ENCODE measurements at places on chromosomes 1 and 21.
A peak's percentile ranks its signal among the peaks of the same experiment; 100 is the strongest.

DNA sequence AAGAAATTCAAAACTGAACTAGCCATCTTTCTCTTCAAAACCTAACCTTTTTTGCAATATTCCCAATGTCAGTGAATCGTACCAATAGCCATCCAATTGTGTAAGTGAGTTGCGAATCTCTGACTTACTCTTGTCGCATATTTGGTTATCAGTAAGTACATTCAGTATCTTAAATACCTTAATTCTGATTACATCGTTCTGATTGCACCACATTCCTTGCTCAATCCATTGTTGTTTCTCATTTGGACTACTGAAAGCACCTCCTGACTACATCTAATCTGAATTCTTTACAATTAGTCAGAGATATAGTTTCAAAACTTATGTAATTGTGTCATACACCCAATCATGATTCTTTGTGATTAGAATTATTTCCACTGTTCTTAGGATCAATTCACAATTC lies 16.8 kb upstream of the BRINP3 start:
- no peak for DNase-seq

GRCh38 chr1:75134647-75135572 lies 722 bp downstream of the LHX8 start:
- DNase-seq: no peak

DNA sequence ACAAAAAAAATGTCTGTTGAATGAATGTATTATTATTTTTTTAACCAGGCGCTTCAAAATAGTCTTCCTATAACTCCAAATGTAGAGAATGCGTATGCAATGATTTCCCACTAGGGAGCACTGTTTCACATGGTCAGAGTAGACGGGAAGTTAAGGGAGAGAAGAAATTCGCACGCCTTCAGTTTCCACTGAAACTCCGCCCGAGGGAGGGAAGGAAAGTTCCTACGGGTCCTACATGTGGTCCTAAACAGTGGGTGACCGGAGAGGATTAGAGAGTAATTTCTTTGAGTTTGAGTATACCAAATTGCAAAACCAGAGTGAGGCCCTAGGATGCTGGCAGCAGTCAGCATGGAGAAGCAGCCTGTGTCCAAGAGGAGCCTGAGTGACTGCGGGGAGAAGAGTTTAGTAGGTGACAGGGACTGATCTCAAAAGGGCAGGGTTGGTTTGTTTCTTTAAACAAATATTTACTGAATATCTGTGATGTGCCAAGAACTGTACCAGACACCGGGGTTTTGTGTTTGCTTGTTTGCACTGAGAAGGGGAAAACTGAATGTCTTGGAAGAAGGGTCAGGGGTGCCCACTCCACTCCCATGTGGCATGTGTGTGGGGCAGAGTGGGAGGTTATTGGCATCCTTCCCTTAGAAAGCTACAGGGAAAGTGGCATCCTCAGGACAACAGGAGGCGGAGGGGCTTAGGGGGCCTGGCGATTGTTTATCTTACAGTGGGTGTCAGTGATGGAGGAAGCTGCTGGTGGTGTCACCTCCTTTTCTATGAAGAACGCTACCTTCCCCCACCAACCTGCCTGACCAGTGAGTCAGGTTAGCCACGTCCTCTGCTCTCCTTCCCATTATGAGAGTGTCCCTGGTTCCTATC lies 22.8 kb downstream of the RNU5D-1 start:
- DNase-seq: peak; percentile 63

GRCh38 chr1:110489973-110490542 lies 28.9 kb downstream of the KCNA10 start:
- no peak for DNase-seq

DNA sequence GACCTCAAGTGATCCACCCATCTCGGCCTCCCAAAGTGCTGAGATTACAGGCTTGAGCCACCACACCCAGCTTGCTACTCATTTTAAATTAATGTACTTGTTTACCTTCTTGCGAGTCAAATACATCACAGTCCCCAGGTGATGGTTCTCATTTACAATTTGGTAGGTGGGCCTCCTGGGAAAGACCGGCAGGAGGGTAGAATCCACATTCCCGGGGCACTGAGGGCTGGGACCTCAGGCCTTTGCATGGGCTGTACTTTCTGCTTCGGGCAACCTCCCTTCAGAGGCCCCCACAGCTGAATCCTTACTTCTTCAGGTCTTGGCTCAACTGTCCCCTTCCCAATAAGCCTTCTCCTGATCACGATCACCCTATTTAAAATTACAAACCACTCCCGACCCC lies 165.5 kb downstream of the KAZN start:
- DNase-seq: no peak

GRCh38 chr1:79198832-79199231 lies 192.3 kb upstream of the ADGRL4 start:
- DNase-seq: no peak

- no peak for DNase-seq
These were observed 24.6 kb downstream of the LAMC2 start for GRCh38 chr1:183210681-183211080.

DNA sequence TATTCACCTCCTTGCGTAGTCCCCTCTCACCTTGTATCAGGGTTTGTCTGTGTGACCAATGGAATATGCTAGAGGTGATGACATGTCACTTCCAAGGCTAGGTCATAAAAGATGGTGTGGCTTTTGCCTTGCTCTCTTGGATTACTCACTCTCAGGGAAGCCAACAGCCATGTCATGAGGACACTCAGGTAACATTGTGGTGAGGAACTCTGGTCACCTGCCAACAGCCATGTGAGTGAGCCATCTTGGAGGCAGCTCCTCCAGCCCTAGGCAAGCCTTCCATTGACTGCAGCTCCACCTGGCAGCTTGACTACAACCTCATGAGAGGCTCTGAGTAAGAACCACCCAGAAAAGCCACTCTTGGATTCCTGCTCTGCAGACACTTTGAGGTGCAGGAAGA lies 11.0 kb upstream of the HEYL start:
- no peak for DNase-seq

- DNase-seq: no peak
These were observed 106.7 kb downstream of the DPYD start for GRCh38 chr1:97814121-97814520.

- DNase-seq: no peak
These were observed 29.5 kb downstream of the PLPPR5 start for GRCh38 chr1:98975113-98975512.

- no peak for DNase-seq
These were observed 37.4 kb downstream of the PCAT6 start for GRCh38 chr1:202848191-202848542.

DNA sequence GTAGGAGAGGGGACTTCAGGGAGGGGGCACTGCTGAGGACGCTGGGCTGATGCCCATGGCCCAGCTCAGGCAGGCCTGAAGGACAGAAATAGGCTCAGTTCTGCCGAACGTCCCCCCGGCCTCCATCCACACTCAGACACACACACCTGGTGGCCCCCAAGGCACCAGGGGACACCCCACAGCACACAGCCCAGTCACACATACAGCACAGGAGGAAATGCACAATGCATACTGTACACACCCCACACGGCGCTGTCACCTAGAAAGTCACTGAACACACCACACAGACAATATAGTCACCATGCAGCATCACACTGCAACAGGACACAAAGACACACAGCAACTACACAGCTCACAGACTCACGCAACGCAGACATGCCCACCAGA lies 562 bp downstream of the SYTL1 start:
- peak; percentile 32 for DNase-seq

DNA sequence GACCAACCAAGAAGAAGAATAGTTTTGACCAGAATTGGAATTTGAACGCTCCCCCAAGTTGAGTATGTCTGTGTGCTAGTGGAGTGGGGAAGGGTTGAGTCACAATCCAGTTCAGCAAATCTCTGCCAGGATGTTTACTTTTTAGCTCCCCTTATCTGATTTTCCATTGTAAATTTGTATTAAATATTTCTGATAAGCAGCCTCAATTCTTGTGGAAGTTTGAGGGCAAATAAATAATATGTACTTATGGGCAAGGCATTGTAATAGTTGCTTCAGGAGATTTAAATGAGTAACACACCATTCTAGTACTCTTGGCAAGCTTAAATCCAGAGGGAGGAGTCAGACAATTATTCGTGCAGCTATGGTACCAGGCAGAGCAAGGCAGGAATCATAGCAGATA lies 14.4 kb downstream of the CXADR start:
- DNase-seq: no peak

All from Jurkat, Clone E6-1 (cell line).